ENCODE measurements at places on chromosomes 11 and 22. TPM values are rescaled to one million over a fixed set of nuclear protein-coding genes. Genes with fewer than 3 reads are reported as not detected.

Gene ZNF280B
- 3.7 TPM for total RNA-seq

DNA sequence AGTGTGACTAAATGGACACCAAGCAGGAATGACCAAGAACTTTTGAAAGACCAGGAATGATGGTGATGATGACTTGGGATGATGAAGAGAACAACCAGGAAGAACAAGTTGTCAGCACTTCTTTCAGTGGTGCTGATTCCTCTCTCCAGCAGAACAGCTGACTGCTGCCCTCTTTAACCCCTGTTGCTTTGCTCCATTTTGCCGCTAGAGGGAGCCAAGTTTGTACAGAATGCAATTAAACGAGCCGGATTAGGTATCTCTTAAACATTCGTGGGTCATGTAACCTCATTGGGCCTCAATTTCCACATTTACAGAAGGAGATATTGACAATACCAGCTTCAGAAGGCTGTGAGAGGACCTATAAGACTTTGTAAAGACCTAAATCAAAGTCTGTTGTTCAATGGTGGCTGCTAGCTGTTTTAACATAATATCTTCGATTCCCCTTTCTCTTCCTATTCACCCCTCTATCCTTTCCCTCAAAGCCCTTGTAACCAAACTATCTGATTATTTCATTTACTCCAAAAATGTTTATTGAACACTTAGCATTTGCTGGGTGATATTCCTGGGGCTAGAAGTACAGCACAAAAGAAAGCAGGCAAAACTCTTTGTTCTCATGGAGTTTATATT is 1.9 kb downstream of the OR4S1 start:
- DNase-seq = peak; percentile 53

DNA sequence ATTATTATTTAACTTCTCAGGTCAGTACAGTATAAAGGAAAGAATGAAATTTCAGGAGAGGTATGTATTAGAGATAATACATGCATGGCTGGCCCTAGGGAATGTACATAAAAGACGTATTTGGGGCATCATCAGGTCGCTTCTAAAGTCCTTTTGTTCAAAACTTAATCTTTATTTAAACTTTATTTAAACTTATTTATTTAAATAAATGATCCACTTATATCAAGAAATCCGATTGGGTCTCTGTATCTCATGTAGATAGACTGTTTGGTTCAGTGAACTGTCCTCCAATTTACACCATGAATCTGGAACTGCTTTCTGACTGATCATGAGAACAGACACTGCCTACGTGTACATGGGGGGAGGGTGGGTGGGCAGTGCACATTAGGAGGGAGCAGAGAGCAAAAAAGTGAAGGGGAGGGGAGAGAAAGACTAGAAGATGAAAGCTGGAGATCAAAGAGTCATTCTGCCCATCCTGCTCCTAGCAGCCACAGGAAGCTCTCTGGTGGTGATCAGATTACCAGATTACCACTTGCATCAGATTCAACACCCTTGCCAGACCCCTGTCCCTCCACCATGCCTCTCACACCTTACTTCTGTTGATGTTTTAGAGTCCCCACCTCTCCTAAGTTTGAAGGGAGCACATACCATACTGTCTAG is 92.1 kb upstream of the MTMR2 start:
- DNase-seq = peak; percentile 98

- DNase-seq = no peak
These were observed 20.0 kb downstream of the APLNR start for GRCh38 chr11:57217053-57217452.

DNA sequence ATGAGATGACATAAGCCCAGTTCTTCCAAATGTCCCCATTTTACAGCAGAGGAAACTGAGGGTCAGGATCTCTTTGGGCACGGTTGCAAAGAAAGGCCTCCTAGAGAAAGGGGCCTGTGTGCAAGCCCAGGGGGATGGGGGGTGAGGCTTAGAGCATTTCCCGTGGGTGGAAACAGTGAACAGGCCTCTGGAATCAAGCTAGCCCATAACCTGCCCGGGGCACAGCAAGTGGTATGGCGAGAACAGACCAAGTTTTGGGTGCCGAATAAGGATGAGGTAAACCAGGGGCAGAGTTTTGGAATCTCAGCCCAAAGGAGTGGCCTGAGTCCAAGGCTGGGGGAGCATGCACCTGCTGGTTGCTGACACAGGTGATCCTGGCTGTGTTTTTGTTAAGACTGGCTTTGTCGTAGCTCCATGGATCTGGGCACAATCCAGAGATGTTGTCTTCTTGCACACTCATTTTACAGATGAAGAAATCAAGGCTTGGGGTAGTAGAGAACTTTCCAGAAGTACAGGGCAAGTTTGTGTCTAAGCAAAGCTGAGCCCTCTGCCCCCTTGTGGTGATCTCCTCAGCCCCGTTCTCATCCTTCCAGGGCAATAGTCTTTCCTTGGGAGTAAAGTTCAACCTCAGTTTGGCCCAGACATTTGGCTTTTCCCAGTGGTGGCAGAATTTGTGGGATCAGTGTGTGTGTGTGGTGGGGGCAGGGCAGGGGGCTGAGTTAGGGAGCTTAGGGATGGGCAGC is 53.5 kb upstream of the MYEOV start:
- DNase-seq = no peak

Data from HepG2 (cell line).